ENCODE measurements at places on chromosomes 1 and 21. TPM values are rescaled to one million over a fixed set of nuclear protein-coding genes. Genes with fewer than 3 reads are reported as not detected.

Gene IGSF3
- 0.22 TPM for total RNA-seq

Gene RIMKLA
- not detected for total RNA-seq

Gene MAP10
- 2.3 TPM for total RNA-seq

Gene GREM2
- total RNA-seq, result 47.8 TPM

Gene TOR1AIP1
- total RNA-seq, result 64.6 TPM

- no peaks in the 10 kb centered on the region for H3K4me1 ChIP-seq
- DNase-seq, result no peak
- no peaks in the 10 kb centered on the region for H3K36me3 ChIP-seq
- no peak overlapping the region for H3K27ac ChIP-seq
- 0 out of 2 replicates have a peak, but pooled peaks cover 4% of the 10 kb centered on the region for H3K27me3 ChIP-seq
Measured at GRCh38 chr1:207998691-207999090, 87.8 kb upstream of the CD34 start.

Gene PARK7
- 198 TPM for total RNA-seq

Gene KCNA3
- not detected for total RNA-seq

GRCh38 chr1:168966636-168967035 is 139.9 kb upstream of the ATP1B1 start:
- no peaks in the 10 kb centered on the region for H3K36me3 ChIP-seq
- no peaks in the 10 kb centered on the region for H3K4me1 ChIP-seq
- DNase-seq, result no peak

Data from GM23248 (cell line).